SK-N-DZ (cell line): ENCODE measurements at places on chromosomes 4 and X.

DNA sequence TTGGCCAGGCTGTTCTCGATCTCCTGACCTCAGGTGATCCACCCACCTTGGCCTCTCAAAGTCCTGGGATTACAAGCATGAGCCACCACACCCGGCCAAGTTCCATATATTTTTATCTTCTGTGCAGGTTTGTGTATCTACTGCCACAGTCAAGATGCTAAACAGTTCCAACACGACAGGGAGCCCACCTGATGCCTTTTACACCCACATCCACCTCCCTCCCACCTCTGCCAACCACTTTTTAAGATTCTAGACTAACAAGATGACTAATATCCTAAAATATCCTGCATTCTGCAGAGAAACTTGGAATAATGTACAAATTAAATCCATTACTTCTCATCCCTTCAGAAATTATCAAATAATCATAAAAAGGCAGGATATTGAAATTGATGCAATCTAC is 19.3 kb upstream of the RPL34 start:
- no peak for DNase-seq

DNA sequence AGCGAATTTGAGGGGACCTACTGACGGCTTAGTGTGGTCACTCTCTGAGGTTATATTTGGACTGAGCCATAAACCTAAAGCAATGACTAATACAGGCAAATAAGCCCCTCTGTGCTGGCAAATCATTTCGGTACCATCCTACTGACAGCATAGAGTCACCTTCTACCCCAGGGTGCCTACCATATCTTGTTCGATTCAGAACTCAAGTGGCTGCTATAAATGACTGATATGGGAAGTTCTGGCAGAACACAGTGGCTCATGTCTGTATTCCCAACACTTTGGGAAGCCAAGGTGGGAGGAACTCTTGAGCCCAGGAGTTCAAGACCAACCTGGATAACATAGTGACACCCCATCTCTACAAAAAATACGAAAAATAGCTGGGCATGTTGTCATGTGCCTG is 226.1 kb upstream of the MBNL3 start:
- DNase-seq, result no peak

GRCh38 chrX:9566150-9566621 is 101.3 kb downstream of the TBL1X start:
- DNase-seq, result no peak

- no peak for DNase-seq
Measured at GRCh38 chr4:15035159-15035558, 32.9 kb downstream of the CPEB2 start.

DNA sequence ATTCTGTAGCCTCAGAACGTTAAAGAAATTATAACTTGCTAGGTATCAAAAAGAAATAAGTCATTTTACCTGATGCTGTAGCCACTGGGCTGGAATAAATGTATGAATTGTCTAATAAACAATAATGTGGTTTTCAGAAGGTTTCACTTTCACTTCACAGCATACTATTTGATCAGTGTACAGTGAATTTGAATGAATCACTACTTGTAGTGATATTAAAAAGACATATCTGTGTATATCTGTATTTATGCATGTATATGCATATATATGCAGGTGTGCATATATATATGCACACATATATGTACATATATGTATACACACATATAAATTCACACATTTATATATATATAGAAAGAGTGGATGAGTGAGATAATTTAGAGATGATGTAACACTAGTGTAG is 440.0 kb upstream of the PCDH10 start:
- DNase-seq, result no peak

GRCh38 chr4:153270361-153270760 is 66.1 kb downstream of the TRIM2 start:
- DNase-seq, result no peak
